ENCODE measurements at places on chromosomes 7 and 10.

DNA sequence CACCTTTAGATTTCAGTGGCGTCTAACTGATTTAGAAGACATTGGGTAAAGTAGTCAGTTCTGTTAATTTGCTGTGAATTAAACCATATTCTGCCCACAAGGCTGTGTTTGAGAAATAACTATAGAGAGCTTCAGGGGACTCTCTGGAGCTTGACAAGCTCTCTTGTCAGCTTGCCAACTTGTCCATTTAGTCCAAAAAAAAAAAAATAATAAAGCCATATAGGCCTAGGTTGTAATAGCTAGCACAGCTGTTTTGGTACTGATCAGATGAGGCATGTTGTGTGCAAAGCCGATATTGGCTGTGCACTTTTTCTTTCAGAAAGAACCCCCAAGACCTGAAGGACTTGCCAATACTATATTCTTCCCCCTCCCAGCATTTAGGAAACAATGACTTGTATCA lies 20.2 kb upstream of the ZNF282 start:
- no peak for DNase-seq

- DNase-seq, result no peak
Measured at GRCh38 chr10:100637785-100638184, 102.0 kb downstream of the HIF1AN start.

GRCh38 chr10:117967149-117967650 lies 79.5 kb downstream of the RAB11FIP2 start:
- DNase-seq, result no peak

DNA sequence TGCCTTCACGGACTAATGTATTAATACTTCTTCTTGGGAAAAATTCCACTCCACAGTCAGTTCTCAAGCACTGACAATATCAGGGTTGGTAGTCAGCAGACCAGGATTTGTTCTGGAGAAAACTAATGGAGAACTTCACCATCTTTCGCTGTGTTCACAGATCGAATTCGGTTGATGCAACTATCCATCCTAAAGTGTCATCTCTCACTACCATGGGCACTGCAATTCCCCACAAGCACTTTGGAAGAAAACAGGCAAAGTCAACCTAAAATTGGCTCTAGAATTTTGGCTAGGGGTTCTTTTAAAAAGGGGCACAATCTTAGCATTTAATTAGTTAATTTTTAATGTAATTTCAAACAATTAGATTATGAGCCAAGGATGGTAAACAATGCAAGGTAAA lies 164.4 kb downstream of the HGF start:
- no peak for DNase-seq

DNA sequence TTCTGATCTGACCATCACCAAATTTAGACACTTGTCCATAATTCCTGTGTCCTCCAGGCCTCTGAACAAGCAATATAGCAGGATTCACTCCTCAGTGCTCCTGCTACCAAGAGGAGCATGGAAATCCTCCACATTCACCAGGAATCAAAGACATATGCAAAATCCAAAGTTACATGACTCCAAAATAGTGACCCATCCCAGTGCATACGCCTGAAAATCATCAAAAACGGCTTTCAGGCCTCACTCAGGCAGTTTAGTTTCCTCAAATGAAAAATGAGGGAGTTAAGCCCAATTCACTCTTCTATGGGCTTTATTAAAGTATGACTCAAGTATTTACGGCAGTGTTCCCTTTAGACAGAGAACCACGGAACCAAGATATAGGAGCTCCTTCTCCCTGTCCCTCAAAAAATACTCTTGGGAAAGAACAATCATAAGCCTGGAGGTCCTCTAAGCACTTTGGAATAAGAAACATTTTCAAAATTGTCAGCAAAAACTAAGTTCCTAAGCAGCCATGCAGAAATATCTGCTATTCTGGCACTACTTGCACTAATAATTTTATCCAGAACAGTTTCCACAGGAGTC lies 240.7 kb downstream of the PARD3 start:
- DNase-seq, result no peak

DNA sequence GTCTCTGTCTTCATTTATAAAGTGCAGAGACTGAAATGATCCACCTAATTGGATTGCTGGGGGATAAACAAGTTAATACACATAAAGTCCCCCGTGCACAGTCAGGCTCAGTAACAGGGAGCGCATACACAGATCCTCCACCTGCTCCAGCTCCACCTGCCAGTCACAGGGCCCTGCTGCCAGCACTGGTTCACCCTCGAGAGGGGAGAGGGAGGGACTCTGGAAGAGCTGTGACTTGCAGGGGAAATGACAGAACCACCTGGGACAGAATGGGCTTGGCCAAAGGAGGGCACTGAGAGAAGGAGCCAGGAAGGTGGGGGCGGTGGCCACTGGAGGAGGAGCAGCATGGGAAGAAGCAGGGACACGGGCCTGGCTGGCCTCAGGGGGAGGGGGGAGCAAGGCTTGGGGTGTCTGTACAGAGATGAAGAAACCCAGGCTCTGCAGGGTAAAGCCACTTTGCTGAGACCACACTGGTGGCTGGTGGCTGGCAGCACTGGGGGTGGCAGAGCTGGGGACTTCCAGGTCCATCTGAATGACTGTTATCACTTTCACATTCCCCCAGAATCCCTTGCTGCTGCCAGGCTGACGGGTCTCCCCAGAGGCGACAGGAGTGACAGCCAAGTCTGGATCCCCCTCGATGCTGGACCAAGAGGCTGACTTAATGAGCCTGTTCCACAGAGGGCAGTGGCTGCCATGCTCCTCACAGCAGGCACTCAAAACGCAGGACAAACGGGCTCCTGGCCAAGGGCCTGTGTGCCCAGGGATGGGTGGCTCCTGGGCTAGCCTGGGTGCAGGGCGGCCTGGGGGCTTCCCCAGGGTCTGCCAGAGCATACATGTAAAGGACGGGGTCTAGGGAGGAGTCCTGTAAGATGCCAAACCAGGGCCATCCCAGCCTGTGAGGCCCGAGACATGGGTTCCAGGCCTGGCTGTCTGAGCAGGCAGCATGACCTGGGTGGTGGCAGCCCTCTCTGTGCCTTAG lies 151.1 kb downstream of the SH3PXD2A start:
- no peak for DNase-seq

DNA sequence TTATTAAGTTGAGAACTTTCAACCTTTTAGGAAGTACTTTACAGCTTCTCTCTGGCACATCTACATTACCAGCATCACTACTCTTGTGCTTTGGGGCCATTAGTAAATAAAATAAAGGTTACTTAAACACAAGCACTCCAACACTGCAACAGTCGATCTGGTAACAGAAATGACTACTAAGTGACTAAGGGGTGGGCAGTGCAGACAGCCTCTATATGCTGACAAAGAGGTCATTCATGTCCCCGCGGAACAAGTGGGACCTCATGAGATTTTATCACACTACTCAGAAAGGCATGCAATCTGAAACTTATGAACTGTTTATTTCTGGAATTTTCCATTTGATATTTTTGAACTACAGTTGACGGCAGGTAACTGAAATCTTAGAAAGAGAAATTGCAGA lies 111.3 kb upstream of the DNAJB12 start:
- DNase-seq, result no peak
